ENCODE measurements at places on chromosomes 3 and 15.

GRCh38 chr15:71462638-71463037 lies 347.4 kb downstream of the THSD4 start:
- no peak for DNase-seq

DNA sequence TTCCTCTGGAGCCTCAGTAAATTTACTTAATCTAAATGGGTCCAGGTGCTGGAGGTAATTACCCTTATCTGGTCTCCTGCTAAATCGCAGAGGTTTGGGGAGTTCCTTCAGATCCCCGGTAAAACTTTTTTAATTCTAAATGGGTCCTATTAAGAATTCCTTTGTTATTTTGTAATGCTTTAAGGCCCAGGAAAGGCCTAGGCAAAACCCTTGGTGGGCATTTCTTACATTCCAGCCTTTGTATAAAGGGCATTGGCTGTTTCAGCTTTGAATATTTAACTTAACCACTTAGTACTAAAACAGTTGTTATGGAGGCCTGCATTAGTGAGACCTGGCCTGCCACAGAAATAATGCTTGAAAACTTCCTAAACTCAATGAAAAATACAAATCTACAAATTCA lies 14.9 kb upstream of the ZNF662 start:
- peak; percentile 94 for DNase-seq

DNA sequence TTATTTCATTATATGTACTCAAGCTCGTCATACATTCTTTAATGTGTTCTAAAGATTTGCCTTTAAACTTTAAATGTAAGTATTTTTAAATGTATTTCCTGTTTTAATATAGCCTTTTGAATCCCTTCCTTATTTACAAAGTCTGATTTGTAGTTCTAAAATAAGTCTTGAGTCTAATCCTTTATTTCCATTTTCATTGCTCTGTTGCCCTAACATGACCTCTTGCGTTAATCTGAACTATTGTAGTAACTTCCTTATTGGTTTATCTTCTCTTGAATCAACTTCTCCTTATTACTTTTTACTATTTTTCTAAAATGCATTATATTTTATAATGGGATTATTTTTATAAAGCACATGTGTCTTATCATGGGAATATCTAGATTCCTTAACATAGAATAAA lies 24.0 kb downstream of the KNL1 start:
- no peak for DNase-seq

- peak; percentile 53 for DNase-seq
Observed at GRCh38 chr15:77533578-77534430, 98.9 kb downstream of the LINGO1 start.

DNA sequence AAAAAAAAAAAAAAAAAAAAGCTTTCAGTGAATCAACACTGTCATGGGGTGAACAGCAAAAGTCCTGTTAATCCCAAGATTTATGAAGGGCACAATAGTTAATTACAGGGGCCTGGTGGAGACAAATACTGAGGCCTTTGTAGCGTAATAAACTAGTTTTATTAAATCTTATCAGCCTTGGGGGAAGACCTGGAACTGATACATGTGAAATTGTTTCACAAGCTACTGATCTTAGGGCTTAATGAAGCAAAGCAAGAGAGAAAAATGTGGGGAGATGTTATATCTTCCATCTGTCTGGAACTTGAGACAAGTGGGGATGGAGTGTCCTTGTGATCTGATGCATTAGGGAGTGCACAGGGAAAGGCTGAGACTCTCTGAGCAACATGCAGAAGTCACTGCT lies 47.9 kb upstream of the OSBPL11 start:
- DNase-seq: no peak

DNA sequence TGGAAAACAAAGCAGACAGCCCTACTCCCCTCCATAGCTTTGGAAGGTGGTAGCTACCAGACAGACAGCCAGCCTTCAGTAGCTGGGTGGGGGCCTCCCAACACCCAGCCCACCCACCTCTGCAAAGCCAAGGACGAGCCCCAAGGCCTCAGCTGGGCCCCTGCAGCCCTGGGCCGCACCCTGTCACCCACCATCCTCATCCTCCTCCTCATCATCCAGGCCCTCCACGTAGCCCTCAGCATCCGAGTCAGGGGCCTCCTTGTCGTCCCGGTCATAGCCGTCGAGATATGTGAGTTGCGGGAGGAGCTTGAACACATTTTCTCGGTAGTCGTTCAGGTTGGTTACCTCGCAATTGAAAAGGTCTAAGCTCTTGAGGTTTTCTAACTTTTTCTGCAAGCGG lies 36.5 kb downstream of the ANP32A start:
- DNase-seq: no peak

GRCh38 chr15:44009038-44009437 lies 182.2 kb downstream of the WDR76 start:
- no peak for DNase-seq

DNA sequence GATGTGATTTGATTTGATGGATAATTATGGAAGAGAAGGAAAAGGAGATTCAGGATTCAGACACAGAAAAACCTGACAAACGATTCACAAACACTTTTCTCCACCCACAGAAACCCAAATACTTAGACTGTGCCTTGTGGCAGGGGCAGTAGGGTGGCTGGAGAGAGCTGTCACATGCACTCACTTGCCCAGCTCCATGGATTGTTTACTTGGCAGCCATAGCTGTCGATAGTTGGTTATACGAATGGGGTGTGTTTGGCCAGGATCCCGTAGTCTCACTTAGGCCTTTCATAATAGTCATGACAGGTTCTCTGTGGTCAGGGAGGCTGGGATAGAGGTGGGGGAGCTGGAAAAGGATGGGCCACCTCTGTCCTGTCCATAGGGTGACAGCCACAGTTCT lies 76.9 kb downstream of the CACNA1D start:
- DNase-seq: no peak

- no peak for DNase-seq
Observed at GRCh38 chr15:101505610-101506337, 16.3 kb upstream of the PCSK6 start.

- no peak for DNase-seq
Observed at GRCh38 chr3:127629467-127630403, 750 bp downstream of the PODXL2 start.

- DNase-seq: no peak
Observed at GRCh38 chr3:148477375-148477774, 220.3 kb upstream of the AGTR1 start.

DNA sequence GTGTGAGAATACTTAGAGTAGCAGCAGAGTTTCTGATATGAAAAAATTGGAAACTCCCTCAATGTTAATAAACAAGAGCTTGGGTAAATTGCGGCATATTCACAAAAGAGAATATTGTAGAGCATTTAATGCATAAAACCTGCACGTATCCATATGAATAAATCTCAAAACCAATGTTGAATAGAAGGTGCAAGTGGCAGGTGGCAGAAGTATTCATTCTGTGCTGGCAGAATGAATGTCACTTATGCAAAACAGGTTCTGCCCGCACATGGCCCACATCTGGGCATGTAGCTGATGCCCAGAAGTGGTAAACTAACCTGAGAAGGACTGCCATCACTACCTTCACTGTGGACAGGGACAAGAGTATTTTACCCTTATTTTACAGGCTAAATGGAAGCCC lies 14.1 kb upstream of the PRSS50 start:
- DNase-seq: no peak

DNA sequence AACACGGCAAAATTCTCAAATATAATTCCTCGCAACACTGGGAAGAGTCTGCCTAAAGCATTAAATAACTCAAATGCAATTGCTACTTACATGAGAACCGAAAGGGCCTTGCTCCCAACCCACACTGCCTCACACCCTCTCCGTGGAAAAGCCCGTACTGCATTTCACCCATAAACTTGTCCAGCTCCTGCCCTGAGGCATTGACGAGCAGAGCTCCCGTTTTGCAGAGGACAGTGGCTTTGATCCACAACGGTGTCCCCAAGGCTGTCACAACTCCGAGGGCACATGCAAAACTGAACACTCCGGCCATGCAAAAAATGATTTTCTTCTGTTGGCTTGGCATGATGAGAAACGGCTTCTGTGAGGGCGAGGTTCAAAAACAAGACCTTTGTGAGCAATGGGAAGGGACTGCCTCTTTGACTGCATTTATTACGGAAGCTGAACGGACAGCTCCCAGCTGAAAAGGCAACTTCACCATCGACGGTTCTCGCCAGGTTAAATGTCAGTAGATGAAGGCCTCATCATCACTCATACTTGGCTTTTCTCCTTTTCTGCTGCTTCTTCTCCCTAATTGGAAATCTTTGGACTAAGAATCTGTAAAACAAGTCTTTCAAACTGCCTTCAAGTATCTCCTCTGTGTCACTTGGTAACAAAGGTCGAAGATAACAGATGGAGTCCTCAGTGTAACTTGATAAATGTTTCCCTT lies at the start of gene CLRN1:
CLRN1 (minus strand) TSS at position 362 of the 706 bp plus-strand sequence; CDS start at position 343, 19 bp downstream.
- DNase-seq: peak; percentile 44

DNA sequence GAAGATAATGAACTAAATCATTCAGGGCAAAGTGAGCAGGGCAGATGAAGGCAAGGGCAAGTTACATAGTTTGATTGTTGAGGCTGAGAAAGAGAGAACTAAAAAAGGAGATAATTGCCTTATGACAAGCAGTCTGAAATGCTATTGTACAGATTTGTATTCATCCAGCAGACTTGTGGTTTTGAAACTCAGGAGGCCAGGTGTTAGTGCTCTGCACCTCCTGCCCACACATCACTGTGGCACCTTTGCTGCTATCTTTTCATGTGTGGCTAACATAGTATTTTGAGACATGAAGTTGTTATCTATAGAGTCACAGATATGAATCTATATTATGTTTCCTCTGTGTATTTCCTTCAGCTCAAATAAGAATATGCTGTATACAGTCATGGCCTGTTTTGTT lies 24.3 kb upstream of the SUCLG2 start:
- DNase-seq: no peak

DNA sequence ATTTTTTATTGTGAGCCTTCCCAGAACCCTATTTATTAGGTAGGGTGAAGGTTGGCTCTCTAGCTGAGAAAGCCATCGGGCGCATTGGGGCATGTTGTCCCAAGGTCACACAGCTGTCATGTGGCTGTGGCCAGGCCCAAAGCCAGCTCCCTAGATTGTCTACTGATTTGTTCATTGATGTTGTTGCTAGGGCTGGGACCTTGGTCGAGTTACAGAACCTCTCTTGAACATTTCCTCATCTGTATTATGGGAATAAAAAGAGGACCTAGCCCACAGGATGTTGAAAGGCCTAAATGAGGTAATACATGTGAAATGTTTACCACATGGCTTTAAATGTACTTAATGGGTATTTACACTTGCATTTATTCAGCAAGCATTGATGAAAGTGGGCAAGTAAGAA lies 252.5 kb downstream of the SUCLG2 start:
- no peak for DNase-seq

DNA sequence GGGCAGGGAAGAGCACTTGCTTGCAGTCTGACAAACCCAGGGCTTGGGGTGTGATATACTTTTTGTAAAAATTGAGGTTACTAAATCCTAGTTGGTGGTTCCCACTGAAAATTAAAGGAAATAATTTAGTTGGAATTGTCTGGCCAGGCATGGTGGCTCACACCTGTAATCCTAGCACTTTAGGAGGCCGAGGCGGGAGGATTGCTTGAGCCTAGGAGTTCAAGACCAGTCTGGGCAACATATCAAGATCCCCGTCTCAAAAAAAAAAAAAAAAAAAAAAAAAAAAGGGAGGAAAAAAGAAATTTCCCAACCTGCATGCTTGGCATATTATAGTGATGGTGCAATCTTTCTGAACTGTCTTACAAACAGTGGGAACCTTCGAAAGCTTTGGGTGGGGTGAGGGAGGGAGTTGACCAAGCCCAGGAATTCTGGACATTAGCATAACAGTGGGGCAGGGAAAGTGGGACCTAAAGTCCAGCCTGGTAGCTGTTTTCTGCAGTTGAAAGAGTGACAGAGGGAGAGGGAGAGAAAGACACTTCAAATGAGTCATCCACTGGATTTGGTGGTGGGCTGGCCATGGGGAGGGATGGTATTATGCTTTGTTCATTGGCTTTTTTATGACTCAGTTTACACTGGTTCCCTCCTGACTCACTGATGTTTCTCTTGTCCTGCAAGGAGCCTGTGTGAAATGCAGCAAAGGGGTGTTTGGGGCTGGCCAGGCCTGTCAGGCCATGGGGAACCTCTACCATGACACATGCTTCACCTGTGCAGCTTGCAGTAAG lies 41.1 kb downstream of the LIMD1 start:
- DNase-seq: peak; percentile 94

GRCh38 chr15:40069178-40070165 lies 30.5 kb upstream of the SRP14 start:
- DNase-seq: peak; percentile 60

GRCh38 chr15:75063338-75063737 lies 39.9 kb downstream of the PPCDC start:
- DNase-seq: no peak

All from GM23338 (cell line).